ENCODE measurements at places on chromosomes 2 and 18.

DNA sequence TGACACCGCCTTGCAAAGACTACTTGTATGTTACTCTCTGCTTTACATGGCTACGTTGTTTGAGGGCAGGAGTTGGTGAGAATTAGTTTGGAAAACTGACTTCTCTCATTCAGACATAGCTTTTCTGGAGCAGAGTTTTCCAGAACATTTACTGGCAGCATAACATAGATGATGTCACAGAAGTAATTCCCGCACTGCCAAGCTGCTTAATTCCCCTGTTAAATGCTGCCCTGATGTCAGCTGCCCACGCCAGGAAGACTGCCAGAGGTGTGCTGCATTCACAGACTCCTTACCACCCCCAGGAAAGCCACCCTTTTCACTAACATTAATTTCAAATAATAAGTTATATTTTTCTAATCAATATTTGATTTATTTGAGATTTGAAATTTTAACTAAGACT lies 24.7 kb upstream of the PTPN2 start:
- DNase-seq = no peak

DNA sequence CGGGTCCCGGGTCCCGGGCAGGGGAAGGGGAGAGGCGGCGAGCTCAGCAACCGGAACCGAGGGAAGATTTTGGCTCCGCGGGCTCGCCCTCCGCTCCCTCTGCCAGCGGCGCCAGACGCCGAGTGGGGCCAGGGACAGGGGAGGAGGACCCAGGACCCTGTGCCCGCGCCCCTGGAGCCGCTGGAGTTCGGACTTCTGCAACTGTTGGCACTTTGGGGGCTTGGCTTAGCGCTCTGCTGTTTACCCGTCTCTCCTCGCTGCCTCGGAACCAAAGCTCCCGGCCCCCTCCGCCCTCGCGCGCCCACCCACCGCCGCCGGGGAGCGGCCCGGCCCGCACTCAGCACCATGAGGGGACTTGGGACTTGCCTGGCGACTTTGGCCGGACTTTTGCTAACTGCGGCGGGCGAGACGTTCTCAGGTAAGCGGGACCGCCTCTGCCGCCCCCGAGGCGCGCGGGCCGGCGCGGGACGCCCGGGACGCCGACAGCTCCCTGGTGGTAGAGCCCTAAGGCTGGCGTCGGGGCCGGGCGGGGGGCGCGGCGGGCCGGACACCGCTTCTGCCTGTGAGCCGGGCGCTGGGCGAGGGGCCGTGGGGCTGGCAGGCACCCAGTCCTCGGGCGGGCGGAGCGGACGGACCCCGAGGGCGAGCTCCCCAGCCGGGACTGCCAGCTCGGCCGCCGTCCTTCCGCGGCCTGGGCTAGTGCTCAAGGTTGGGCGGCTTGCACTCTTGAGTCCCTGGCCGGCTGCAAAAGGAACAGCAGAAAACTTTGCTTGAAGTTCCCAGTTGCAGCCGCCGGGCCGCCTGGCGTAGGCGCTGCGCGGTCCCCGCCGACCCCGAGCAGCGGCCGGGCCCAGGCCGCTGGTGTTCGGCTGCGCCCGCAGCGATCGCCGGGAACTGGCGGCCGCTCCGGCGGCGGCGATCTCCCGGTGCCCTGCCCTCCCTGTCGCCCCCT lies 634 bp downstream of the PTPRM start:
- DNase-seq = no peak

DNA sequence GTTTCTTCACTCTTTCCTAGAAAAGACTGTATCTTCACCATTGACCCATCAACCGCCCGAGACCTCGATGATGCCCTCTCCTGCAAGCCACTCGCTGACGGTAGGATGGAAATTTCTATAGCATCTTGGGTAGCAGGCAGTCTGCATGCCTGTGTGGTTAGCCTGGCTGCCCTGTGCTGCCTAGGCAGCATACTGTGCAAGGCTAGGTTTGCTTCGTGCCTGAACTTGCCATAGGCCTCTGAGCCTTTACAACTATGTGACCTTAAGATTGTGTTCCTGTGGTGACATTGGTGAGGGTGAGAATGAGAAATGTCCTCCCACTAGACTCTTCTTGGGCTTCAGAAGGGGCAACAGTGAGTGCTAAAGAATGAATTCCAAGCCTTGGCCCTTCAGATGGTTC lies 168.2 kb upstream of the ALPP start:
- no peak for DNase-seq

- no peak for DNase-seq
These were observed 81.1 kb upstream of the TTC39C start for GRCh38 chr18:23933407-23933806.

- DNase-seq = no peak
These were observed 29.8 kb upstream of the DNMT3A start for GRCh38 chr2:25371253-25372241.

DNA sequence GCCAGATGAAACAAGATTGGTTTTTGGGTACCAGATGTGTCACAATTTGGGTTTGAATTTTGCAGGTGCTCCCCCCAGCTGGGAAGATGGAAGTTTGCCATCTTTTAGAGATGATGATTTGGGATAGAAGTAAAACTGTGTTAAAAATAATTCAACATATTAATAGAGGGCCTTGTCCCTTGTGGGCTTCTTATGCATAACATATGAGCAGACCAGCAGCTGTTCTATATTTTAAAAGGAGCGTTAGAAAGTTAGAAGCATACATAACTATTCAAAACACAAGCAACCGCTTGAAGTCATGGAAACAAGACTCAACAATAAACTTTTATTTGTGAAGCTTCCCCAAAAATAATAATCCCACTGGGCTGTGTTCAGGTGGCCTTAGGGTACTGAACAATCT lies 62.8 kb downstream of the EFEMP1 start:
- DNase-seq = no peak

GRCh38 chr2:150153646-150154307 lies 333.7 kb downstream of the RND3 start:
- no peak for DNase-seq

DNA sequence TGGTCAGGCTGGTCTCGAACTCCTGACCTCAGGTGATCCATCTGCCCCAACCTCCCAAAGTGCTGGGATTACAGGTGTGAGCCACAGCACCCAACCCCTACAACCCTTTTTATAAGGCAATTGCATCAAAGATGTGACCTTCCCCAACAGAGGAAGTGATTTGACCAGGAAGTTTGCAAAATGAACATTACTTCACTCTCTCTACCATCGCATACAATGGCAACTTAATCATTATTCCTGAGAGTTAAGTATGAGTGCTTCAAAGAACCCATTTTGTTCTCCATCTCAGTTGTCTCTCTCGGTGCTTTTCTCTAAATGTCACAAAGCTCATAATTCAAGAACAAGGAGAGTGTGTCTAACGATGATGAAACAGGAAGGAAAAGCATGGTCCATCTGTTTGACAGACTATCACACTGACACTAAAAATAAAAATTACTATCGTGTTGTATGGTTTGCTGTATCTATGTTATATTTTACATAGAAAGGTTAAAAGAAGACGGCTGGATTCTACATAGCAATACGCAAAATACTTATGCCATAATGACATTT lies 18.1 kb upstream of the CREG2 start:
- DNase-seq = no peak

GRCh38 chr2:204260901-204261300 lies 284.4 kb upstream of the PARD3B start:
- no peak for DNase-seq

DNA sequence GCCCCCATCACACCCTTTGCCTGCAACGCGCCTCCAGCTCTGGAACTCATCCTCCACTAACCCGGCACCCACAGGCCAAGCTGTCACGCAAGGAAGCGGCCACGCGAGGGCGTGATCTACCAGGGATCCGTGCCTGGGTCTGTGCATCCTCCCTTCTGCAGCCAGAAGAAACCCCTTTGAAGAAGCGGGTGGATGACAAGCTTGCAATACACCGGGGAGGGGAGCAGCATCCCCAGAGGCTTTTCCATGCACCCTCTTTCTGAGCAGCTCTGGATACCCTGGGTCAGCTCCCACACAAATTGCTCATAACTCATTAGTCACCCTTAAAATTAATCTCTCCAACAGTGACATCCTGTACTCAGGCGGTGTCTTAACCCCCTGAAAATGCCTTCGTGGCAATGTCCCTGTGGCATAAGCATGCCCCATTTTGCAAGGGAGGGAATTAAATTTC lies 47.6 kb downstream of the PDCL3 start:
- DNase-seq = peak; percentile 73

DNA sequence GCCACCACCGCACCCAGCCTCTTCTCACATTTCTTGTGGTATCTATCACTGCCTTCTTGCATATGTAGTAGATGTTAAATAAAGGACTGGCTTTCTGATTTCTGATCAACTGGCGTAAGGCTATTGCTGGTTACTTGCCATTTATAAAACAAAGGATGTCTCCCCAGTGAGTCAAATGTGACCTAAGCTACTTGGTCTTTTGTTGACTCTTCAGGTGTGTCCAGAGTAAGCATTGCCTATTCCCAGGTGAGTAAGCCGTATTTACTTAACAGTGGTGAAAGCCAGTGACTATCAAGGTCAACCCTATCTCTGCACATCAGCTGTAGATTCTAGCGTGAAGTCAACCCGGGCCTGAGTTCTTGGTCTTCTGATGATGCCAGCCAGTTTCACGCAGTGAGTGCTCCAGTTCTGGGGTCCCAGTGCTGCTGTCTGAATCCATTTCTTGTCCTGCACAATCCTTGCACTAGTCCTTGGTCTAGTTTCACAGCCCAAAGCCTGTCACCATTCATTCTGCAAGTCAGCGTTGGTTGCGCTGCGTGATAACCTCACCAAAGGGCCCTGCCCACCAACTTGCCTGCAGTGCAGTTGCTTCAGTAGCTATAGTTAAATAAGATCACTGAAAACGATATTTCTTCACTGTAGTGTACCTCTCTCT lies 120.2 kb downstream of the GBX2 start:
- DNase-seq = no peak

GRCh38 chr2:127106457-127106990 lies 430 bp downstream of the BIN1 start:
- DNase-seq = no peak

DNA sequence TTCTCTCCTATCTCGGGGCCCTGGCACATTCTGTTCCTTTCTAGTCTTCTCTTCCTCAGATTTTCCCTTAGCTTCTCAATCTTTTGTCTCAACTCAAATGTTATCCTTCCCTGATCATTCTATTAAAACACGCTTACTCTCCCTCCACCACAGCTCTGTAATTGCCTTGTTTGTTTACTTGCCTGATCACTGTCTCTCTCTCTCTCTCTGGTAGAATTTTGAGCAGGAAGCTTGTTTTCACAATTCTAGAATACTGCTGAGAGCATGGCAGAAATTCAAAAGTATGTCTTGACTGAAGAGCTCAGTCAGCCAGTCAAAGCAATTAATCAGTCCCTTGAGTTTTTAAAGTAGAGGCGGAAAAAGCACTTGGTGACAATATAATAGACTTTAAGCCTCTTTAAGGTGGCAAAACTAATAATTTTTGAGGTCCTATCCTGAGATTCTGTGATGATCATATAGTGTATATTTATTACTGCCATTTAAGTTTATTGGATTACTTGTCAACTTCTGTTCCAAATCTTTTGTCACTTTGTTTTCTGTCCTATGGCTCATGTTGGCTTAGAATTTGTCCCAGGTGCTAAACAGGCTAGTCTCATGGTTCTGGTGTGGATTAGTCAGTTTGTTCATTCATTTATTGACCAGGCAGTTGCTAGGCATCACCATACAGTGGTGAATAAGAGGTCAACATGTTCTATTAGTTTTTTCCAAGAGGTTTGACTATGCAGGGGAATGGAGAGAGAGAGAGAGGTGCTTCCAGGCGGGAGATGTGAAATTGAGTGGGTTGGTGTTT lies 2.3 kb downstream of the PSMD1 start:
- DNase-seq = no peak

- DNase-seq = no peak
These were observed 115.0 kb downstream of the CERS6 start for GRCh38 chr2:168571061-168571460.

- no peak for DNase-seq
These were observed 243.6 kb downstream of the NEDD4L start for GRCh38 chr18:58287353-58288274.

DNA sequence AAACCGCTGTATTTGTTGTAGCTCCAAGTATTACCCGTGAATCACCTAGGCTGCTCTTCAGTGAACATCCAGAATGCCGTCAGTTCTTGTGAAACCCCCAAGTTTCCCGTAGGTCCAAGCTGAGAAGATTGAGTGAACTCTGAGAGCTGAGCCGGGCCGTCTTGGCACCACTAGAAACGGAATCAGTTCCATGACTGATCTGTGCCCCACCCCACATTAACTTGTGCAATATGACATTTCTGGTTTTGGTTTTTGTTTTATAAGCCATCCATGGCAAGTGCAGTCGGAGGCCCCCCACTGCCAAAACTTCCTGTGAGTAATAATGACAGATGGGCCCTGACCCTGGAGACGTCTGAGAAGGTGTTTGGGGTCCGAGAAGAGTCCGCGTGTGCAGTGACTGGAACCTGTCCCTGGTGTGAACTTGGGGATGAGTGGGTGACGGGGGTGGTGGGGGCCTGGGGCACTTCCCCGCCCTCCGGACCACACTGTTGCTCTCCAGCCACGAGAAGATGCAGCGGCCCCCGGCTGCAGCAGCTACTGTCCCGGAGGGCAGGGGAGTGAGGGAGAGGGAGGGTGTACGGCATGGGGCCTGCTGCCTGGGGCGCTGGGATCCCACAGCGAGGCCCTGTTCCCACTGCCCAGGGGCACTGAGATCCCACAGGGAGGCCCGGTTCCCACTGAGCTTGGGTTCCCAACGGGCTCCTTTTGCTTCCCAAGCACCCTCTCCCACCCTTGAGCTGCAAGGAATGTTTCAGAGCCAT lies 26.5 kb downstream of the NFATC1 start:
- DNase-seq = no peak

GRCh38 chr2:239286901-239287300 lies 113.9 kb downstream of the HDAC4 start:
- no peak for DNase-seq

- no peak for DNase-seq
These were observed 163.9 kb upstream of the ID2 start for GRCh38 chr2:8517850-8518498.
